Tibial artery (tissue), 4 donors: ENCODE measurements at places on chromosomes 12 and 14.
A peak's percentile ranks its signal among the peaks of the same experiment; 100 is the strongest.

- no peak for DNase-seq
Measured at GRCh38 chr12:46698003-46698402, 127.8 kb downstream of the SLC38A4 start.

- no peak for DNase-seq
Measured at GRCh38 chr14:65424531-65424930, 12.0 kb downstream of the FUT8 start.

DNA sequence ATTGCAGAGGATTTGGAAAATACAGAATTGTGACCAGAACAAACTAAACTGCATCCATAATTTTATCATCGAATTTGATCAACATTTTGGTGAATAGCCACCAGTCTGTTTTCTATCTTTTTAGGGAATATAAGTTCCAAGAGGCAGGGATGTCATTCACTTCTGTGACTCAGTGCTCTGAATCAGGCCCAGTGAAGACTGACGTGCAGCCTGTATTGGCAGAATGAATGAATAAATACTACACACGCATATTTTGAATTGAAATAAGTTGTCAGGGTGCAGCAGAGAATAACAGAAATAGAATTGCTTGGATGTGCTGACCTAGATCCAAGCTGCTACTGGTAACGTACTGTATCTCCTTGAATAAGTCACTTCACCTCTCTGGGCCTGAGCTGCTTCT, 1.3 kb upstream of the EMP1 start:
- no peak for DNase-seq

DNA sequence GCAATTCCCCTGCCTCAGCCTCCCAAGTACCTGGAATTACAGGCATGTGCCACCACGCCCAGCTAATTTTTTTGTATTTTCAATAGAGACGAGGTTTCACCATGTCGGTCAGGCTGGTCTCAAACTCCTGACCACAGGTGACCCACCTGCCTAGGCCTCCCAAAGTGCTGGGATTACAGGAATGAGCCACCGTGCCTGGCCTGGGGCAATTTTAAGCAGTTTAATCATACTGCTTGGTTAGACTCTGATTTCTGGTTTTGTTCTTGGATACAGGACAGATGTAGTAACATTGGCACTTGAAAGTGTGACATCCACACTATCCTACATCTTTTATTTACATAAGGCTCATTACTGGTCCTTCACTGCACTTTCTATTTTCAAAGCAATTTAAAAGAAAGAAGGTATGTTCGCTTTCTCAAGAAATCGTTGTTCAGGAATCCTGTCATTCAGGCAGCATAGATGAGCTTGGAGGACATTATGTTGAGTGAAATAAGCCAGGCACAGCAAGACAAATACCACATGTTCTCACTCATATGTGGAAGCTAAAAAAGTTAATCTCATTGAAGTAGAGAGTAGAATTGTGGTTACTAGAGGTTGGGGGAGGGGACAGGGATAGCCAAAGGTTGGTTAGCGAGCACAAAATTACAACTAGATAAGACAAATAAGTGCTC, 4.0 kb upstream of the NUAK1 start:
- DNase-seq = no peak

DNA sequence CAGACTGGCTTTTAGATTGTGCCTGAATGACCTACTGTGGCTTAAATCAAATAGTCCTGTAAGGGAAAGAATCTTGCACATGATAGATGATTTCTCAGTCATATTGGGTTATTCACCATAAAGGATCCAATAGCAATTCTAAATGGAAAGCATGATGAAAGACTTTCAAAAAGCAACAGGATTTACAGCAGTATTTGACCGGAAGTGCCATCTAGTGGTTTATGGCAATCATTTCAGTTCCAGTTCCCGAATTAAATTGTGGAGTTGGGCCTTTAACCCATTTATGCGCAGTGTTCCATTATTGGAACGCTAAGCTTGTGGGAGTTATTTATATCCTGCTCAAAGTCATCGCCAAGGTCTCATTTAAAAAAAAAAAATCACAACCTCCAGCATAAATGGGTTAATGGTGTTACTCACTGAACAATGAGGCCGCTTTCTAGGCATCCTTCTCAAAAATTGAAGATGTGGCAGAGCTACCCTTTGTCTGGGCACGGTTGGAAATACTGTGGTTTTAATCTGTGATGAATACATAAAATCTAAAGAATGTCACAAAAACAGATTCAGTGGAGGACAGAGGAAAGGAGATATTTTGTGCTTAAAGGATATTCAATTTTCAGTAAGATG, 60.8 kb upstream of the REP15 start:
- DNase-seq = no peak

DNA sequence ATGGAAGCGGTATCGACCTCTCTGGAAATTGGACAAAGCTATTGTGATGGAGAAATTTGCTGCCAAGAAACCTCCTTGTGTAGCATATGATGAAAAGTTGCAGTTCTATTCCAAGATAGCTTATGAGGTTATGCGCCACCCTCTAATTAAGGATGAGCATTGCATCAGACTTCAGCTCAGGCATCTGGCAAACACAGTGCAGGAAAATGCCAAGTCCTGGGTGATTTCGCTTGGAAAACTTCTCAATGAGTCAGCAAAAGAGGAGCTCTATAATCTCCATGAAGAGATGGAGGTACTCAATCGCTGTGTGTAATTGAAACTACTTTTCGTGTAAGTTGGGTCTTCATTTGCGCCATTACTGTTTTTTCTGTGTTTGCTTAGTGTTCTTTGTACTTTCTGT, 51.2 kb downstream of the DNAH10 start:
- no peak for DNase-seq

DNA sequence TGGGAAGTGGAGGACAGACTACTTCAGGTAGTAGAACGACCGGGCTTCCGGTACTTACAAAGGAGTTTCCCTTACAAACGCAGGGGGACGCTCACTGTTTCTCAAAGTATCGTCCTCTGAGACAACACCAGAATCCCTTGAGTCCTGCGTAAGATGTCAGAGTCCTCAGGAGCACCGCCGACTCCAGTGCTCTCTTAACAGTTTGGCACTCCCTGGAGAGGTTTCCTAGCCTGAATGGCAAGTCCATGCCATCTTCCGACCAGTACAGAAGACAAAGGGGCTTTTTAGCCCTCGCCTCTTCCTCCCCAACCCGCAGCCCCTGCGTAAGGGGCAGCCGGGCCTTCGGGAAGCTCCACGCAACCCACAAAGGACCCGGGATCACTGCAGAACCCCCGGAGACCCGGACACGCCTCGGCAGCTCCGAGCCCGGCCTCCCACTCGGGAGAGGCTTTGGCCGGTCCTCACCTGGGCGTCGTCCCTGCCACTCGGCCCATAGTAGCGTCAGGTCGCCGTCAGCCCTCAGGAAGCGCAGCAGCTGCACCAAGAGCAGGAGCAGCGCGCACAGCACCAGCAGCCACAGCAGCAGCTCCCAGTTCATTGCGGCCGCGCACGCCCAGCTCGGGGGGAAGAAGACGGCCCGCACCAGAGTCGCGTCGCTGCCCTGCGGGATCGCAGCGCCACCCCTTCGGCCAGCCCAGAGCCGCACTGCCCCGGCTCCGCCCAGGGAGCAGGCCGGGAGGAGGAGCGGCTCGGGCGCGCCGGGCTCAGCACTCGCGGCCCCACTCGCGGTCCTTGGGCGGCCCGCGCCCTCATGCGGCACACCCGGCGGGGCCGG, at the start of gene DHRS7:
Gene DHRS7, minus strand, starts transcription at position 687 of the 835 bp plus-strand sequence. Its CDS starts 89 bp downstream, at position 598.
- DNase-seq = peak; percentile 92

DNA sequence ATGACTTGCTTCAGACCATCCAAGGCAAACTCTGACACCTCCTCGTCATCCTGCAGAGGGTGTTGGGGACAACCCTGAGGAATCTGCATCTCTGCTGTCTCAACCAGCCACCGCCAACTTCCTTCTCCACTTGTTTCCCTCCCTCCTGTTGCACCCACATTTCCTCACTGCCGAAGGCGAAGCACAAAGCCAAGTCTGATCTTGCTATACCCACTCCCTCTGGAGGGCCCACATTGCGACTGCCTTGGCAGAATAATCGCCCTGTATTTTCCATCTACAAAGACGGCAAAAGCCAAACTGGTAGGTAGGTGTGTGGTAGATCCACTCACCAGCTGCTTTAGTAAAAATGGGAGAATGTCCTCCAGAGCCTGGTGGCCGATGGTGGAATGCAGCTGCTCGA, 21.8 kb upstream of the RAB35 start:
- DNase-seq = no peak

DNA sequence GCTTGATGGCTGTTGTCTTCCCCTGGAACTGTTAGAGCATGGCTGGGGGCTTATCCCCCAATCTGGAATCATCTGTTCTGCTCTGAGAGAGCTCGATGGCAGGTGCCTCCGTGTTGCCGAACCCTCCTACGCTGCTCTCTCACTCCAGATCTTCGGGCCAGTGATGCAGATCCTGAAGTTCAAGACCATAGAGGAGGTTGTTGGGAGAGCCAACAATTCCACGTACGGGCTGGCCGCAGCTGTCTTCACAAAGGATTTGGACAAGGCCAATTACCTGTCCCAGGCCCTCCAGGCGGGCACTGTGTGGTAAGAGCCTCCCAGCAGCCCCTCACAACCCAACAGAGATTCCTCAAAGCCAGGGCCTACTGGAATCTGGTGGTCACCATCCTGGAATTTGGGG, 33.0 kb downstream of the ALDH2 start:
- no peak for DNase-seq

GRCh38 chr12:124440841-124441381, 126.5 kb downstream of the NCOR2 start:
- DNase-seq = no peak

DNA sequence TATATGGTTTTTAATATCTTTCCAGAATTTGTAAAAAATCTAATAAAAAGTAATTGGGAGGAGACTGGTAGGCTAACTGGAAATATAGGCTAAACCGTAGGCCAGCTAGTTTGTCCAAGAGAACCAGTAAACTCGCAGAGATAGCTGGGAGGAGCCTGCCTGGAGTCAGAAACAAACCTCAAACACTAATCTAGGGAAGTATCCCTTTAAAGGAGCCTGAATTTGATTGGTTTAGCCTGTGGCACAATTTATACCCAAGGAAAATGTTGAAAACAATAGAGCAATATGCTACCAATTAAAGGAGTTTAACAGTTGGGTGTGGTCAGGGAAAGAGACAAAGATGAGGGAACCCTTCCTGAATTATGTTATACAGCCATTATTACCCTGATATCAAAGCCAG, 109.6 kb downstream of the EML5 start:
- DNase-seq = no peak

DNA sequence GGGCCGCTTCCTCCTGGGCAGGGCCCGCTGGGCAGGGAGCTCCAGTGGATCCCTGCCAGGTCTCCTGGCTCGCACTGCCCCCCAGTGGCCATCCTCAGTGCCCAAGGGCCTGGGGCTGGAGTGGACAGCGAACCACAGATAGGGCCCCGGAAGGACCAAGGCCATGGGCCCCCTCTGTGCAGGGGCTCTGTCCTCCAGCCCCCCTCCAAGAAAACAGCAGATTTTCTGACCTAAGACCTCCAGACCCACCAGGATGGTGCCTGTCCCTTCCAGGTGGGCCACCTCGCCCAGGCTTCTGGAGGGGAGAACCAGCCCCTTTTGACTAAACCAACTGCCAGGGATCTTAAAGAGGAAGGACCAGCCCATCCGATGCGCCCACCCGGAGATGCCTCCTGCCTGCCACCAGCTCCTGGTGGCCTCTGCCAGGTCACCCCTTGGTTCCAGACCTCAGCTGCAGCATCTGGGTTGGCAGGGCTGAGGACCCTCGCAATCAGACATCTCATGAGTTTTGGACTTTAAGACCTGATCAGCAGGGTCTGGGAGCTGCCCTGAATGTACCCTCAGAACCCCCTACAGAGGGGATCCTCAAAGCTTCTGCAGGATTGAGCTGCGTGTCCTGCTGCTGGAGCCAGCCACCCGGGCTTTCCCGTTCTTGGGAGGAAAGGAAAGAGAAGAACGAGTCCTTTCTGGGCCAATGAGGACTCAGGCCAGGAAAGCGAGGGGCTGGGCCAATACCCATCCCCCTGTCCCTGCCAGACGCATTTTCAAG, 325.8 kb upstream of the DIO3 start:
- DNase-seq = peak; percentile 66

GRCh38 chr12:77734214-77734883, 96.3 kb upstream of the NAV3 start:
- no peak for DNase-seq
